ENCODE measurements at places on chromosomes 5 and 9. TPM values are rescaled to one million over a fixed set of nuclear protein-coding genes. Genes with fewer than 3 reads are reported as not detected.

DNA sequence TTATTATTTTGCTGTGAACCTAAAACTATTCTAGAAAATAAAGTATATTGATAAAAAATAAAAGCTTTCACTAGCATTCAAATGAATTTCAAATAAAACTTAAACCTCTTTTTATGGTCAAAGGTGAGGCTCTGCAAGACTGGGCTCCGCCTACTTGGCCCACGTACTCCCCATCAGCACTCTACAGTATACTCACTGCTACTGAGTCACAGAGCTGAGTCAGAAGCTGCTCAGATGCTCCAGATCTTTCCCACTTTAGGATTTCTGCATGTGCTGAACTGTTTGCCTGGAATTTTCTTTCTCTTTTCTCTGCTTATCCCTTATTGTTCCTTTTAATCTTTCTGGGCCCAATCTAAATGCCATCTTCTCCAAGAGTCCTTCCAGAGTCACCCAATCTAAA is 331.9 kb upstream of the CCNG1 start:
- no peaks in the 10 kb centered on the region for H3K27me3 ChIP-seq
- H3K27ac ChIP-seq = no peak overlapping the region
- H3K36me3 ChIP-seq = no peaks in the 10 kb centered on the region
- DNase-seq = no peak
- no peak overlapping the region for H3K4me3 ChIP-seq
- no peaks in the 10 kb centered on the region for H3K4me1 ChIP-seq

GRCh38 chr5:125609011-125609410 is 814.2 kb upstream of the GRAMD2B start:
- no peaks in the 10 kb centered on the region for H3K36me3 ChIP-seq
- no peak overlapping the region for H3K4me3 ChIP-seq
- no peaks in the 10 kb centered on the region for H3K27me3 ChIP-seq

- no peaks in the 10 kb centered on the region for H3K27me3 ChIP-seq
- H3K27ac ChIP-seq = no peak overlapping the region
- H3K4me1 ChIP-seq = peaks cover 5% of the 10 kb centered on the region
- H3K36me3 ChIP-seq = no peaks in the 10 kb centered on the region
Observed at GRCh38 chr9:133991214-133991921, 756 bp downstream of the VAV2 start.

Gene THBS4
- total RNA-seq = 25.6 TPM

Gene TTC39B
- total RNA-seq = 4.1 TPM
